Left forelimb (tissue), 1 donor: ENCODE measurements at places on chromosomes 13 and 19.

- DNase-seq: no peak
Measured at GRCh38 chr13:104318121-104318520, 1251.9 kb upstream of the SLC10A2 start.

DNA sequence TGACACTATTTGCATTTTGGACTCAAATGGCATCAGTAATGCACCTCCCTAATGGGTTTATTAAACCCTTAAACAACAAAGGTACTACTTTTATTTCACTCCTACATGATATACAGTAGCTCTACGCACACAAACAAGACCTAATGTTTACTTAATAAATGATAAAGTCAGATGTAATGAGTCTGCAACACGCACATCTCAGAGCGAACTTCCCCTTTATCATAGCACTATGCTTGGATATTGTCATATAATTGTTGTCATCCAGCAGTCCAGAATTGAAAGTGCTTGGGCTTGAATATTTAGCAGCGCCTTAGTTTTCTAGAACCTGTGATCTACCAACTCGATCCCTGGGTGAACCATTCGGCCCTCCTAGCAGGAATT is 772 bp downstream of the PARP4 start:
- no peak for DNase-seq

DNA sequence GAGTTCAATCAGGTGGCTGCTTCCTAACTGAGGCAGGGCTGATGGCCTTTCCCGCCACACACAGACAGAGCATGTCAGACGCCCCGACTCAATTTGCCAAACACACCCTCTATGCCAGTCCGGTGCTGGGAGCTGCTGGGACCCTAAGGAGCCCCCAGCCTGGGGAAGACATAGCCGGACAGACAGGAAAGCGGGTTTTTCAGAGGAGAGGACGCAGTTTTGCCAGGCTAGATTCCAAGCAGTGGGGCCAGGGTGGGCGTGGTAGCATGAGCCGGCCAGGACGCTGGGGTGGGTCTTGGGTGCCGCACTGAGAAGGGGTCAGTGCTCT is 19.8 kb downstream of the MAST3 start:
- no peak for DNase-seq

- DNase-seq: no peak
Measured at GRCh38 chr13:96771486-96772367, 222.5 kb downstream of the OXGR1 start.

GRCh38 chr13:73223372-73223781 is 164.6 kb downstream of the KLF5 start:
- DNase-seq: no peak

GRCh38 chr13:43360892-43361610 is 337.7 kb downstream of the DNAJC15 start:
- no peak for DNase-seq

- DNase-seq: no peak
Measured at GRCh38 chr19:10256970-10257615, 5.1 kb downstream of the MRPL4 start.

DNA sequence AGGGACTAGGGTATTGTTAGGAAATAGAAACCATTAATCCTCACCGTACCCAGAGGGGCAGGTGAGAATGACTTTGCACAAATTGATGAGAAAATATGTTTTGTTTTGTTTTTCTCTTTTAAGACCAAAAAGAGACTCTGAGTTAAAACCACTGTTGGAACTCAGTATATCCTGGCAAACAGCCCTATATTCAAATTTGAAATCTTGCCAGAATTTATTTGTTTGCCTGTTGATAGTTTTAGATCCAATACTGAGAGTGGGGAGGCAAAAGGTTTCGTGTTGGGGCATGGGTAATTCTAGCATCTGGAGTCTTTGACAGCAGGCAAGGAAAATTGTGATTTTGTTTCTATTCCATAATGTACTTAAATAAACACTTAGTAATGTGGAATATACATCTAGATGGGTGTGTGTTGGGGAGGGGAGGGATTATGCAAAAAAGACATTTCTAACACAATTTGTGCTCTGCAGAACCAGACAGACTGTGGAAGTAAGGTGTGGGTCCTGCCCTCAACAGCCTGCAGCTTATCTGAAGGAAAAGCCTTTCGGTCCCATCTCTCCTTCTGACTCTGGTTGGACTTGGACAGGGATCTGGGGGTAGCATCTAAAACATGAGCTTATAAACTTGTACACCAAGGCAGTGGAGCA is 190.7 kb downstream of the OXGR1 start:
- no peak for DNase-seq

- no peak for DNase-seq
Measured at GRCh38 chr13:39452417-39452816, 150.6 kb downstream of the LHFPL6 start.

- no peak for DNase-seq
Measured at GRCh38 chr13:113768018-113768905, 9.2 kb downstream of the TMEM255B start.

GRCh38 chr13:99659866-99660554 is 158.7 kb downstream of the TM9SF2 start:
- DNase-seq: no peak

GRCh38 chr19:29121684-29122083 is 91.3 kb downstream of the UQCRFS1 start:
- no peak for DNase-seq
